Bronchial epithelial cell (primary cell): ENCODE measurements at places on chromosomes 5 and 9.

- DNase-seq, result no peak
Measured at GRCh38 chr9:125994066-125994943, 247.1 kb downstream of the PBX3 start.

DNA sequence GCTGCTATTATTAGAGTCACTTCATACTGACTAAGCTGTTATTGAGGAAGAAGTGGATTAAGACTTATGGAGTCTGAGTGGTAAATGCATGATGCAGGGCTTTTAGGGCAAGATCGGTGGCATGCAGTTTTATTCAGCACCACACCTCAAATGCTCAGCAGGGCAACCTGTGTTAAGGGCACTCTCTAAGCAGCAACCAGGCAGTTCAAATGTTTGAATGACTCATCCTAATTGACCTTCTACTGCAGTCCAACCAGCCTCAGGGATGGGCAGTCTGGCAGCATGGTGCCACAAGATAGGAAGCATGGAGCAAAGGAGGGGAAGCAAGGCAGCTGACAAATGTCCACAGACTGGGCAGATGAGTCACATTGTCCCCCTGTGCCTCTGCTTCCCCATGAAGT, 80.2 kb upstream of the MIER3 start:
- DNase-seq, result peak; percentile 31

DNA sequence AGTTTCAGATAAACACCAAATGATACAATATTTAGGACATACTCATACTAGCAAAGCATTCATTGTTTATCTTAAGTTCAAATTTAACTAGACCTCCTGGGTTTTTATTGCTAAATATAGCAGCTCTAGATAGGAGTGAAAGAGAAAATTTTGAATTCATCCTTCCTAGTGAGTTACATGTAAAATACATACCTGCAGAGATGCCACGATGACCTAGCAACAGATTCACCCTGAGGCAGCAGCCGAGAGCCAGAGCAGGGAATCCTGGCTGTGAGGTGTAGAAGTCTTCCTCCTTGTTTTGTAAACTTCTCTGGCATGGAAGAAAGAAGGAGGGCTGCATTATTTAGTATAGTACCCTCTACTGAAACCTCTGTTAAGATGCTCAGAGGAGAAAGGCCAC, 25.9 kb upstream of the GABRP start:
- DNase-seq, result no peak

DNA sequence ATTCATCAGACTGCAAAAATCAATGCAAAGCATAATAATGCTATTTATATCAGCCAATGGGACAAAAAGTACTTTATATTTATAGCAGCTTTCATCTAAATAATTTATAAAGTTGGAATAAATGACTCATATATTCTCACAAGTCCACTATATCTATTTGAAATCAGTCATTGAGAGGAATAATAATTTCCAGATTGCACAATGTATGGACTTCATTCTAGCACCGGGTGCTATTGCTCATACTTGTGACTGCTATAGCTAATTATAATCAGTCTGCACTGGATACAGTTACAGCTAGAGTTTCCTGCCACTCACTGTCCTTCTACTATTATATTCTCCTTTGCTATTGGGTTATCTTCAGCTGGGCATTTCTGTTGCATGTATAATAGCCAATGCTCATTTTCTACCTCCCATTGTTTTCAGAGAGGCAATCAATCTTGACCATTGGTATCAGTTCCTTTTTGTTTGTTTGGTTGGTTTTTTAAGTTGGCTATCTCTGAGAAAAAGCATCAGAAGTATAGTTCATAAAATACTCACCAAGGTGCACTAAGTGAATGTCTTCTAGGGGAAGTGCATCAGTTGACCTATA, 1.9 kb downstream of the CDH18 start:
- peak; percentile 58 for DNase-seq

- DNase-seq, result no peak
Measured at GRCh38 chr9:137391411-137391754, 31.6 kb downstream of the EXD3 start.

DNA sequence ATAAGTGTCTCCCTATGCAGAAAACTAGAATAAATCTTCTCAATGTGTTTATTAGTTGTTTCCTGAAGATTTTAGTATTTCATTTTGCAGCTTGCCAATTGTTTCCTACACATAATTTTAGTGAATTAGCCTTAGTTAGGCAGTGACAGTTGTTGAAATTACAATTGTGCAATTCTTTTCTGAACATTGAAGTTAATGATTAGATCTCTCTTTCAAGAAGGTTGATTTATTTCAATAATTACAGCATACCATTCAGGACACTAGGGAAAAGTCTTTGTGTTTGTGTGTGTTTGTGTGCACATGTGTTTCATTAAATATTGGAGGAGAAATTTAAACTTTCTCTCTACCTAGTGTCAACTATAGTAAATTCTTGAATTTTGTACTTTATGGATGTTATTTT, 199.6 kb upstream of the MPDZ start:
- no peak for DNase-seq

DNA sequence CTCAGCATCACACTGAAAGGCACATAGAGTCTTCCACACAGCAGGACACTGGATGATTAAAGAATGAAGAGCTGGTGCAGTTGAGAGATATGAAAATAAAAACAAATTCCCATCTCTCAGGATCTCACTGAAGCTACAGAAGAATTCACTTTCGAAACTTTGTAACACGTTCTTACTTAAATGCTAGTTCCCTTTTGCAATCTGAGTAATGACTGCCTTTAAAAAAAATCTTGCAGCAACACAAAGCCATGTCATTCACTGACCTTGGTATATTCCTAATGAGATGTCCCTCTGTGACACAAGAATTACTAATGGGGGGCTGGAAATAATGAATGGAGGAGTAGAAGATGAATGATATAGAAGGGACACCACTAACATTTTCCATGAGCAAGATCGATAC, 201.8 kb downstream of the GLIS3 start:
- no peak for DNase-seq
